ENCODE measurements at places on chromosomes 2 and 18.

GRCh38 chr2:23441414-23441813, 56.4 kb downstream of the KLHL29 start:
- DNase-seq, result no peak

GRCh38 chr2:120776649-120777048, 41.0 kb downstream of the GLI2 start:
- DNase-seq, result no peak

DNA sequence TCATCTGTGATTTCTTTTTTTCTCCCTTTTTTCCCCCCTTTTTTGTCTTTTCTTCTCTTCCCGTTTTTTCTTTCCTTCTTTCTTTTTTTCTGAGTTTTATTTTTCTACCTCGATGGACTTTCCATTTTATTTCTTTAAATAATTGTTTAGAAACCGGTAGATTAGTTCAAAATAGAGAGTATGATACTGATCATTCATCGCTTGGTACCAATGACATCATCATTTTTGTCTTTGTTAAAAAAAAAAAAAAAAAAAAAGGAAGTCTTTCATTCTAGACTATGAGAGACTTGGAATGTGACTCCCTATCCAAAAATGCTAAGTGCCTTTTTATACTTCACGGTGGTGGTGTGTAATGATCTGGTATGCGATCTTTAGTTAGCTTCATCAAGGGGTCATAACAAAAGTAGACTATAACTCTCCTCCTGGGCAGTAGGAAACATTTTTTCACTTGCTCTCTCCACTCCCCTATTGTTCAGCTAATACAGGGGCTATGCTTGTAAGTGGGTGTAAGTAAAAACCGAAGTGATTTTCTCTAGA, 1517.5 kb upstream of the ZEB2 start:
- no peak for DNase-seq

DNA sequence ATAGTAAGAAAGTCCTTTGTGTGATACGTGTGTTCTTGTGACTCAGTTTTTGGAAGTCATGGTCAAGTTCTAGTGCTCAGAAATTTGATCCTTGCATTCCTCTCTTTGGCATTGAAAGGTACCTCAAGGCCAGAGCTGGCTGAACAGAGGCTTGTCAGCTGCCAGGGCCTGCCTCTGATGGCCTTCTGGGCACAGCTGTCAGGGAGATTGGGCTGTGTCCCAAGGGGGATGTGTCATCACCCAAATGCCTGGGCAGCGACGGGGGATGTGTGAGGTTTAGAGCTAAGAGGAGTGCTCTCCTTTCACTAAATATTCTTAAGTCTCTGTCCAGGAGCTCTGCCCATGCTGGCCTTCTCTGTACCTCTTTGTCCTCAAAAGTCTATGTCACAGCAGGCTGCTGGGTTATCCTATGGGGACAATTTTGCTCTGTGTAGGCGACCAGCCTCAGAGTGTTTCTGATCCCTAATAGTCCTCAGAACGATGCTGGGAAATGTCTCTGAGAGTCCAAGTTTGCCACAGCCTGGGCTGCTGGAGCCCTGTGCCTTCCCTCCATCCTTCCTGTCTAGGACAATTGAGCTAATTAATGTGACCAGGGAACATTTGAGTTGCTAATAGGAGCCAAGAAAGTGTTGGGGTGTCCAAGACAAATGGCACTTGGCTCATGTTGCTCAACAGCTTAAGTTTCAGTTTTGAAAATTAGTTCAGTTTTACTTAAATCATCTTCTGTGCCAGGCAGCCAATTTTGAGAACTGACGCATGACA, 115.4 kb upstream of the ZNF521 start:
- no peak for DNase-seq

- DNase-seq, result no peak
Observed at GRCh38 chr2:66607152-66607551, 172.2 kb downstream of the MEIS1 start.

- DNase-seq, result no peak
Observed at GRCh38 chr2:191328150-191328809, 83.1 kb downstream of the MYO1B start.

GRCh38 chr2:9982248-9982647, 30.8 kb downstream of the GRHL1 start:
- DNase-seq, result no peak

DNA sequence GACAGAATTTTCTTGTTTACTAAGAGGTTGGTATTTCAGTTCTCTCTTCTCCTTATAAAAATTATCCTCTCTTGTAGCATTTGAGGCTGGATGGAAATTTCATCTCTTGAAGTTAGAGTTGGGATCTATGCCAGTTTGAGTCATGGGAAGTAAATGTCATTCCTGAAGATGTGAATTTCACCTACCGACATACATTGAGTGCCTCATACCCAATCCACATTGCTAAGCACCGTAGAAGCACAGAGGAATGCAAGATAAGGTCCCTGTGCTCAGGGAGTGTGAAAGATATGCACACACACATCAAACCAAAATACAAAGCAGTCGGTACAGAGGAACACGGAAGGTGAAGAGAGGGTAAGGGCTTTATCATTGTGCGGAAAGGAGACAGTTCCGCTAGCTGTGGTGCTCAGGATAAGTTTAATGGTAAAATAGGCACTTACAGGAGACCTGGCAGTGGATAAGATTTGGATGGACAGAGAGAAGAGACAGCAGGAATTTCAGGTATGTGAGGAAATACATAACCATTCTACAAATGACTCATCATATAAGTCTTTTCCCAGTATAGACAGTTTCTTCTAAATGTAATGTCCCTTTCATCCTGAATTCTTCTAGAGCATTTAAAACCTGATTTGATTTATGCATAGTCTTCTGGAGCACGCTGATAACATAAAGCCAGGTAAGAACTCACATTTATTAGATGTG, 205.3 kb upstream of the ST6GAL2 start:
- no peak for DNase-seq

DNA sequence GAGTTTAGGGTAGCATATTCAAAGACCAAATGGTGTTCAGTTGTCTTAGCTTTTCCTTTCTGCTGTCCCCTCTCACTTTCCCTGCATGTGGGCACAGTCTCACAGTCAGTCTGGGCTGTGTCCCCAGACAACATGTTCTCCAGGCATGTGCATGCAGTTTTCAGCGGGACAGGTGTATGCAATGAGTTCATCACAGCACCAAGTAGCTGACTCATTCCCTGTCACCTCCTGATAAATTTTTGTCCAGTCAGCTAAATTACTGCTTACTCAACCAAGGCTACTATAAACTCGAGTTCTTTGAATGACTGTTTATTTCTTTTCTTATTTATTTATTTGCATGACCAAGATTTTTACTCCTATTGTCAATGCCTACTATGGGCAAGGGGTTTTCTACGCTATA, 148.8 kb upstream of the CDH19 start:
- DNase-seq, result no peak

GRCh38 chr2:241263061-241263460, 52.4 kb downstream of the HDLBP start:
- DNase-seq, result no peak

- DNase-seq, result no peak
Observed at GRCh38 chr2:62554440-62554839, 48.4 kb upstream of the TMEM17 start.

DNA sequence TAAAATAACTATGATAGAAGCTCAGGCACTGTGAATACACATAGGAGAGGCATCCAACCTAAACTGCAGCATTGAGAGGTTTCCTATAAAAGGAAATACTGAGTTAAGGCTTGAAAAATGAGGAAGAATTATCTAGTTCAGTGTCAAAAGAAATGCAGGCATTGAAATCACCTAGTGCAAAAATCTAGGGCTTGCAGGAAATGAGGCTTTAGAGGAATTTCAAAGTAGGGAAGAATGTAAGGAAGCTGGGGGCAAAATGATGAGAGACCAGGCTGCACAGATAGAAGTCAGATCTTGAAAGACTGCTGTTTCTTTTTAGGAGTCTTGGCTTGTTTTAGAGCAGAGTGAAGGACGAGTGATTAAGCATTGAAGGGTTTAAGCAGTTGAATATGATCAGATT, 28.1 kb upstream of the SCYGR2 start:
- no peak for DNase-seq

GRCh38 chr2:207662203-207662602, 37.0 kb upstream of the METTL21A start:
- DNase-seq, result no peak

GRCh38 chr2:237920673-237921072, 46.1 kb upstream of the UBE2F start:
- no peak for DNase-seq

- DNase-seq, result no peak
Observed at GRCh38 chr2:43217228-43218154, 8.9 kb downstream of the ZFP36L2 start.

DNA sequence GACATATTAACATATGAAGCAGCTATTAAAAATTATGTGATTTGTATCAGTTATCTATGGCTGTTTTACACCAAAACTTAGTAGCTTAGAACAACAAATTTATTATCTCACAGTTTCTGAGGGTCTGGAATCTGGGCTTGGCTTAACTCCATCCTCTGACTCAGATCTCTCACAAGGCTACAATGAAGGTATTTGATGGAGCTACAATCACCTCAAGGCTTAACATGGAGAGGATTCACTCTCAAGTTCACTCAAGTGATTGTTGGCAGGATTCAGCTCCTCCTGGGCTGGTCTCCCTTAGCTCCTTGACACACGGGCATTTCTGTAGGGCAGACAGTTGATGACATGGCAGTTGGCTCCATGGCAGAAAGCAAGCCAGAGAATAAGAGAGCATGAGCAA, 133.0 kb upstream of the SLC14A2 start:
- DNase-seq, result no peak

- no peak for DNase-seq
Observed at GRCh38 chr2:184402381-184402780, 195.9 kb upstream of the ZNF804A start.

GRCh38 chr2:206415618-206416243, 27.6 kb upstream of the ADAM23 start:
- DNase-seq, result no peak

GRCh38 chr2:28628506-28628905, 123.1 kb upstream of the PPP1CB start:
- no peak for DNase-seq

DNA sequence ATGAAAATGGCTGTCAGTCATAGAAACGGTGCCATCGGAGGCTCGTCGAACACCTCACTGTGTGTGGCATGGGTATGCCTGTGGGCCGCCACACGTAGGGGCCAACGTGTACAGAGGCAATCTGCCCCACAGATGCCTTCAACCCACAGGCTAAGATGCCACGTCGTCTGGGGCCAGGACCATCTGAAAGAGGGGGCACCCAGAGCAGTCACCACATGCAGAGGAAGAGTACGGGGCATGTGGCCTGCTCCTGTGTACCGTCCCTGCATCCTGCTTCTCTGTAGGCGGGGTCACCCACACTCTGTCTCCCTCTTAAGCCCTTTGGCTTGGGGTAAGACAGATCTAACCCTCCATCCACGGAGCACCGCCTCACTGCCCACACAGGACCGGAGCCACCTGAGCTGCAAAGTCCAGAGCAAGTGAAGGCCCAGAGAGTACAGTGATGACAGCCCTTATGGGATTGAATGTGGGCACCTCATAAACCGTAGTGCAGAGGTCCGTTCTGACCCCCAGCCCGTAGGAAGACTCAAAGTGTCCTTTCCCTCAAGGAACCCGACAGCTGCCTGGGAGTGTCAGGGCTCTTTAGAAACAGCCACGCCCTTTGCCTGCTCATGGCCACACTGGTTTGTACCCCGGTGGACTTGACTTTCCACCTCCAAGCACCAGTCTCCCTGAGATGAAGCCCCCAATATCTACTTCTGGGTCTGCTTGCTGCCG, 66.2 kb downstream of the TWIST2 start:
- no peak for DNase-seq

- DNase-seq, result no peak
Observed at GRCh38 chr2:104944495-104944894, 90.6 kb downstream of the POU3F3 start.

- no peak for DNase-seq
Observed at GRCh38 chr18:28666216-28666615, 489.3 kb upstream of the CDH2 start.

- DNase-seq, result no peak
Observed at GRCh38 chr18:63427558-63427957, 5.3 kb upstream of the VPS4B start.

- no peak for DNase-seq
Observed at GRCh38 chr2:71689393-71689792, 236.0 kb downstream of the DYSF start.

DNA sequence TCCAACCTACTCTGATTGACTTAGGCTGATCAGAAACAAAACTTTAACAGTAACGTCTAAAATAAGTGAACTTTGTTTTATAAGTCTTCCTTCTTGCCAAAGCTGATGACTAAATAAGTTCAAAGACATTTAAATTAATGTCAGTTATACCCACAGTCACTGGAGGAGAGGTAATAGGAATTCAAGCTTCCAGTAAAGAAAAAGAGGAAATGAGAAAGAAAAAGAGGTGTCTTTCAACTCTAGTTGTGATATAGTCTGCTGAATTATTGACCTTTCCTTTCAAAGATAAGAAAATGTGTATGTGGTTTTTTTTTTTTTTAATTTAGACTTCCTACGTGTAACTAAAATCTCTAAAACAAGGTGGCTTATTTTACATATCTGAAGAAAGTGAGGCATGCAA, 191.5 kb downstream of the SLC8A1 start:
- DNase-seq, result no peak

DNA sequence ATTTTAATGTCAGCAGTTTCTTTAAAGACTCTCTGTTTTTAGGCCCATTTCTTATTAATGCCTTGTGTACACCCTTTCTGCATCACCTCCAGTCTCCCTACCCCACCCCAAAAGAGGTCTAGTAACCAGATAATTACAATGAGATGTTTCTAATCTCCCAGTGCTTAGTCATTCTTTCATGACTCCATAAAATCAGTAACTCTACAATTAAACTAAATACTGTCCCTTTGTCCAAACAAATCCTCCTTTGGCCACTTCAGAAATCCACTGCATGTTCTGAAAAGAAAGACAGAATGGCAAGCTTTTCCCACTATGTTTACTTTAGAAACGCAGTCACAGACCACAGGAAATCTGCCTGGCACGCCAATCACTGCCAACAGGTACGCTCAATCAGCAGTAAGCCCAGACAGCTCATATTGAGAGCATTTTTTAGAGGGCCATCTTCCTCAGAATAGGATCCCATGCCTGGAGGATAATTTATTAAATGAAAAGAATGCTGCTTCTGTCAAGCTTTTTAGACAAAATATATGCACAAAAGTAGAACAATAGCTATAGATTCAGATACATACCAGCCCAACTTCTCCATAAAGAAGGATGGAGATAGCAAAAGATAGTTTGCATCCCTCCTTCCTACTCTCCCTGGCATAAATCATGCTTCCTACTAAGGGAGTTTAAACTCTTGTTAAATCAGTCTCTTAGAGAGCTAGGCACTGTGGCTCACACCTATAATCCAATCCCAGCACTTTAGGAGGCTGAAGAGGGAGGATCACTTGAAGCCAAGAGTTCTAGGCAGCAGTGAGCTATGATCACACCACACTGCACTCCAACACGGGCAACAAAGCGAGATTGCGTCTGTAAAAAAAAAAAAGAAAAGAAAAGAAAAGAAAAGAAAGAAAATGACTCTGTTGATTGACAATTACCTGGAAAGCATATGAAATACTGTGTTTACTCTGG, 14.6 kb downstream of the CLASP1 start:
- DNase-seq, result no peak
